ENCODE measurements at places on chromosomes 12 and 14. TPM values are rescaled to one million over a fixed set of nuclear protein-coding genes. Genes with fewer than 3 reads are reported as not detected.

DNA sequence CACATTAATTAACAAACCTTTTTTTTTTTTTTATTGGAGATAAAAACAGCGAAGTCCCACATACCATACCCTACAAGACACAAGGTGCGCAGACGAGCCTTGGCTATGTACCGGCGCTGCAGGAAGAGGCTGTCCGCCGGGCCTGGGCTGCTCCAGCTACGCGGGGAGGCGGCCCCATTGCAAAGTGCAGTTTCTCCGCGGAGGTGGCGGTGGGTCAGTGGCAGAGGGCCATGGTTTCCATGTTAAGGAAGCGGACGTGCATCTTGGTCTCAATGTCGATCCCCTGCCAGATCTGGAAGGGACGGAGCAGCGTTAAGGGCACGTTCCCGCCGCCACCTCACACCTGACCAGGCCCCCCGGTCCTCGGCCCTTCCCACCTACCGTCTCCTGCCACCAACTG lies 60.3 kb downstream of the TESC start:
- DNase-seq = no peak

Gene SOX5
- total RNA-seq = 31.0 TPM

DNA sequence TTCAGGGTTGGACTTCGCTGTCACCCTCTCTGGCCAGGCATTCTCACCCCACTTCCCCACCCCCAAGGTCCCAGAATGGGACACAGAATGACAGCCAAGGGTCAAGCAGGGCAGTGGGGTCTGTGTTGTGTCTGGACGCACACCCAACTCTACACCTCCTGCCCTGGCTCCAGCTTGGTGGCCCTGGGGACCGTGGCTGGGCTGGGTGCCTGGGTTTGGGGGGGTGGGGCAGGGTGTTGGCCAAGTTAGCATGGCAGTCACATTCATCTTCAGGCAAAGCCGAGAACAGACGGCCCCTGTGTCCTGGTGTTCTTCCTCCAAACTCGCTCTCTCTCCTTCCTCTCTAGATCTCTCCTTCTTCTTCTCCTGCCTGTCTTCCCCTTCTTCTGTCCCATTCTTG lies 5.6 kb downstream of the LRP1 start:
- no peak for DNase-seq

DNA sequence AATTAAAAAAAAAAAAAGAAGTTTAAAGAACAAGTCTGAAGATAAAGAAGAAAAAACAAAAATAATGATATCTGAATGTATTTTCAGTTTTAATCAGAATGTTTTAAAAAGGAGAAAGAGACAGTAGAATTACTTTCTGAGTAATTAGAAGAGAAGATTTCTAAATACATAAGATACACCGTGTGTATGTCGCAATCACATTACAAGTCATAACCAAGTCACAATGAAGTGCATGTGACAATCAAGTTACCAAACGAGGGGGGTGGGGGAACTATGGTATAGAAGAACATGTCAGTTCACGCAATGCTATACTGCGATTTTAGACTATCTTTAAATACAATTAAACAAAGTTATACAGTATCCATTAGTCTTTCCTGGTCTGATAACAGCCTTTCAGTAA lies 1464.1 kb upstream of the FLRT2 start:
- no peak for DNase-seq

GRCh38 chr12:131828671-131829355 lies 620 bp downstream of the MMP17 start:
- no peak for DNase-seq

DNA sequence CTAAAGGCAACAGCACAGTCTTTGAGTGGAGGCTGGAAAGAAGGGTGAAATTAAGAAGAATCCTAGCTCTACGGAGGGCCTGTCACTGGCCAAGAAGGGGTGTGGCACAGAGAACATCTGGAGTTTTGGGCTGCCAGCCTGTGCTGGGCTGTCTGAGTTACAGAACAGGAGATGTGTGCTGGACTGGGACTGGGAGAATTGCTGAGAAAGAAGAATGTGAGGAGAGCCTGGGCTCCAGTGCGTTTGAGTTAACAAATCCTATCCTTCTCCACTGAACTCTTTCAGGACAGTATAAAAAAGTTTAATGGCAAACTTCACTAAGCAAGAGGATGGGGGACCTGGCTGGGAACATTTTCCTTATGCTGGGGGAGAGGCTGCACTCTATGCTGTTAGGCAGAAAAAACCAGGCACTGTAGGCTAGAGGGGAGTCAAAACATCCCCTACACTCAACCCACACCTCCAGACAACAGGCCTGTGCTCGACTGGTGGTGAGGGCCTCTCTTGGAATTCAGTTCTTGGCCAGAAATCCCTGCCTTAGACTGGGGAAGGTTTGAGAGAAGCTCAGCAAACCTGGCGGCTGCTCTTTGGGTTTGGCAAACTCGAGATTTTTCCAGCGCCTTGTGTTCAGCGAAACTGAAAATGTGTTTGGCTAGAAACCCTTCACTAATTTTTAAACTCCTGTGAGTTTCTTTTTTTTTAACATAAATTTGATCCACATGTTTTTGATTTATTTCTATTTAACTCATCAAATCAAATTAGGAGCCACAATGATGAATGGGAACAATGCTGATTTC lies 217.3 kb downstream of the MON2 start:
- no peak for DNase-seq

Gene EFS
- 15.5 TPM for total RNA-seq

DNA sequence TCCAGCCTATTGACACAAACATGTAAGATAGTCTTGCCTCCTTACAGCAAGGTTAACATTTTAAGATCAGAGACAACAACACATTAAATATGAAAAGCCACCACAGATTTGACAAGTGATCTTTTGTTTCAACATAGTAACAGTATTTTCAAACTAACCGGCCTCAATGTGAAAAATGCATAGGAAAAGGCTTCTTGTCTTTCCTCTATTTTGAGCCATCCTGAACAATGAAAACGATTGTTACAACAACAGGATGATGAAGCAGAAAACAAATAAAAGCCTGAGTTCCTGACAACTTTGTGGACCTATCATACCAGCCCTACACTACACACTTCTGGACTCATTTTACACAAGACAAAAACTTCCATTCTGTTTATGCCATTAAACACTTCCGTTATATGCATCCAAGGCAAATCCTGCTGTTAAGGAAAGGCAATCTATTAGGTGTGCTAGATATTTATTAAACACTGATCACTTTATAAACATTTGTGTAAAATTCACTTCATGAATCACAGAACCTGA lies 37.3 kb downstream of the BAZ1A start:
- no peak for DNase-seq

DNA sequence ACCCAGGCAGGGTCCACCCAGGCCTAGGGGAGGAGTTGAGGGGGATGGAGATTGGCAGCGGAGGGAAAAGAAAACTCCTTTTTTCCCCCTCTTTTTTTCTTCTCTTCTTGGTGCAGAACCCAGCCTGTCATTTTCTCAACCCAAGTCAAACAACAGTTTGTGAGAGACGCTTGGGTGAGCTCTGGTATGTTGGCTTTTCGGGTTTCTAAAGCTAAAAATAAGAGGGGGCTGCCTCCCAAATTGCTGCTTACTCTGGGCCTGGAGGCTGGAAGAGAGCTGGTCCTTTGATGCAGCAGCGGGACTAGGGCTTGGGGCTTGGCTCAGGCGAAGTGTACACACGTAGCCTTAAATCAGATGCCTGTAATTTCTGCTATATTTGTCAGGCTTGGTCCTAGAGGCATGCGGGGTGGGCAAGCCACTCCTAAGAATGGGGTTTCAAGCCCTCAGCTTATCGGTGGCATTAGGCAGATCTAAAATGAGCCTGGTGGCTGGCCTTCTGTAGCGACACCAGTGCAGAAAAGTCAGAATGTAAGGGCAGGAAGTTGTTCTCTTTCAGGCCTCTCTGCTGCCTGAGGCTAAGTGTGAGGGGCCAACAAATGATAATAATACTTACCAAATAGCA lies 816 bp upstream of the SLC8A3 start:
- no peak for DNase-seq

Gene WSCD2
- 0.42 TPM for total RNA-seq

DNA sequence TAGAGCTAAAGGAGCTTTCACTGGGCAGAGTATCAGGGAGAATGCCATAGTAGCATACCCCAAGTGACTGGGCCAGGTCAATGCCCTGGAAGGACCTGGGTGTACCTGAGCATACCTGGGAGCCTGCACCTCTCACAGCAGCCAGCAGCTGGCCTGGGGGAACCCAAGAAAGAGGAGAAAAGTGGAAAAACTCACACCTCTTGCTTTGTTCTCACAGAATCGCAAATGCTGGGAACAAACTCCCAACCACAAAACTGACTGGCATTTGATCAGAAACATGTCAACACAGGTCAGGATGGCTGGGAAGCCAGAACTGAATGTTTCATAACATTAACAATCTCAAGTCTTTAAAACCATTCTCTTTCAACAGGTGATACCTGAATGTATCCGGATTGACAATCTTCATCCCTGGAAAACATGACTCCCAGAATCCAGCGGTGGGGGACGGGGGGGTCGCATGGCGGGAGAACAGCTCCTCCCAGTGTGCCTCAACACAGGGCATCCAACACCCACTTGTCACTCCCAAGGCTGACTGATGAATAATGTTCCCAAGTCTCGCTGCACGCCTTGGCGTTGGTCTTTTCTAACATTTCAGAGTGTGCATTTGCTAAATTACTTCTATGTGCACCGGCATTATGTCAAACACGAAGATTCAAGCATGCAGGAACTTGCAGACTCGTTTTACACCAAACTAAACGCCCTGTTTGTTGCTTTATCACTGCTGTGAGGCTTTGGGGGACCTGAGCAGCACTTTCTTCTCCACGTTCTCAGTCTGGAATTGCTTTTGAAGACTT lies 7.9 kb downstream of the FOXN3 start:
- DNase-seq = peak; percentile 16

DNA sequence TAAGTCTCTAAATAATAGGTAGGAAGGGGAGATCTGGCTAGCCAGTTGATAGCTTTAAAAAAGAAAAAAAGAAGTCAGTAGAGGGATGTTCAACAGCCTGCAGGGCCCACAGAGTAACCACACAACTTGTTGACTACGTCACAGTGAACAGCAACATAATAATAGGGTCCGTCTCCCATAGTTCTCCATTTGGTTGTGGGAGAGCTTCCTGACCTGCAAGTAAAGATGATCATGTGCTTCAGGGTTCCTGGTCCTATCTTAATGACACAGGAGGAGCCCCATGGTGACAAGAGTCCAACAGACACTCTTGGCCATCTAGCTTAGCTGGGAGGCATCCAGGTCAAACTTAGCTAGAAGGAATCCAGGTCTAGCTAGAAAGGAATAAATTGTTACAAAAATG lies 36.2 kb downstream of the FGD6 start:
- DNase-seq = no peak

DNA sequence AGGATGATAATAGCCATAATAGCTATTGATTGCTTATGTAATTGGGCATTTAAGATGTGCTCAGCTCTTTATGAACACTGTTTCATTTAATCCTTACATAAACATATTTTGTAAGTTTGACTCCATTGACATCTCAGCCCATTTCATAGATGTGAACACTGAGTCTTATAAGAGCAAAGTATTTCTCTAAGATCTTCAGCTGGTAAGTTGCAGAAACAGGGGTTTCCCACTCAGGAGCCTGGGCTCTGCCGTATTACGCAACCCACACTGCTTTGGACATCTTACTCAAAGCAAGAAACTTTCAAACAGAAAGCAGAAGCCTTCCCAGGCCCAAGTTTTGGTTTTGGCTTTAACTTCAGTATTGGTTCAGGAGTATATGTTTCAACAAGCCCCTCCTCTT lies 705.1 kb downstream of the MED13L start:
- DNase-seq = no peak

- DNase-seq = no peak
Observed at GRCh38 chr12:25156061-25156460, 38.9 kb downstream of the DNAI7 start.

- DNase-seq = no peak
Observed at GRCh38 chr12:117686911-117687377, 281.8 kb downstream of the KSR2 start.

DNA sequence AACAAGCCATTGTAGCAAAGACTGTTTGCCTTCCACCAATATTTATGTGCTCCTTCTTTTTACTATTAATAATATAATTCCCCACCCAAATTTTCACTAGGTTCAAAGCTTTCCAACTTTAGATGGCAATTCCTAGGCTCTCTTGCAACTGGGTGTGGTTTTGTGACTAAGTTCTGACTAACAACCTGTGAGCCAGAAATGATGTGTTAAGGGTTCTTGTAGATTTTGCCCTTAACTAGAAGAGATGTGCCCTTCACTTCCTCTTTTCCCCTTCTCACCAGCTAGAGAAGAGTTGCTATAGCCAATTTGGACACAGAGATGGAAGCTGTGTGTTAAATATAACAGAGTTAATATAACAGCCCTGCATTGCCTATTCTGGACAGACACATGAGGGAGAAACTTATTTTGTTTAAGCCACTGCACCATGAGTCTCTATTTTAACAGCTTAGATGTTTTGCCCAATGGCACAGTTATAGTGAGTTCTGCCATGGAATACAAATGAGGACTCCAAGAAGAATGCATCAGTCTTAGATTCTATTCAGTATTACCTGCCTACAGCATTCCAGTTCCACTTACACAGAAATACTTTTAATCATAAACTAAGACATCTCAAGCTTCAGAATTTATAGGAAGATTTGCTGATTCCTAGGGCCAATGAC lies 216.2 kb downstream of the DUSP6 start:
- DNase-seq = no peak

Gene SIRT4
- total RNA-seq = 1.6 TPM

Gene TEX52
- total RNA-seq = not detected

Gene CPNE6
- total RNA-seq = not detected

Gene BDKRB1
- 0.71 TPM for total RNA-seq
